Epithelial cell of prostate (primary cell): ENCODE measurements at places on chromosomes 7 and 10.

DNA sequence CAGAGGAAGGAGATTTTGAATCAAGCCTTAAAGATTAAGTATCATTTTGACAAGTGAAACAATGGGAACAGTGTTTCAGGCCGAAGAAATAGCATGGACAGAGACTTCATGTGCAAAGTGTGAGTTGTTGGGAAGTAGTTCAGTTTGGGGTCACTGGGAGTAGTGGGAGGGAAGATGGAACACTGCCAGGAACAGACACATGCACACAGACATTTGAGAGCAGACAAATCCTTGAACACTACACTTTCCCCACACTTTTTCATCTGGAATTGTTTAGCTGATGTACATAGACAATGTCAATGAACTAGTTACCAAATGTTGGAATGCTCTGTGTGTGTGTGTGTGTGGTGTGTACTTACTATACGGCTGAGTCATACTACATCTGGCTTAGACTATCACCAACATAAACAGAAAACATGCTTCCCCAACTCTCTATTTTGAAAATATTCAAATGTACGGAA is 52.4 kb upstream of the LRRC17 start:
- DNase-seq: no peak

- DNase-seq: peak; percentile 34
These were observed 173.9 kb upstream of the GRM3 start for GRCh38 chr7:86469680-86470295.

DNA sequence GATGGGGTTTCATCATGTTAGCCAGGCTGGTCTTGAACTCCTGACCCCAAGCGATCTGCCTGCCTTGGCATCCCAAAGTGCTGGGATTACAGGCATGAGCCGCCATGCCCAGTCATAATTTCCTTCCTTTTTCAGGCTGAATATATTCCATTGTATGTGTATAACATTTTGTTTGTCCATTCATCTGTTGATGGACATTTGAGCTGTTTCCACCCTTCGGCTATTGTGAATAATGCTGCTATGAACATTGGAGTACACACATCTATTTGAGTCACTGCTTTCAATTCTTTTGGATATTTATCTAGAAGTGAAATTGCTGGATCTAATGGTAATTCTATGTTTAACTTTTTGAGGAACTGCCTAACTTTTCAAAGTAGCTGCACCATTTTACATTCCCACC is 34.6 kb downstream of the TLX1 start:
- DNase-seq: no peak

DNA sequence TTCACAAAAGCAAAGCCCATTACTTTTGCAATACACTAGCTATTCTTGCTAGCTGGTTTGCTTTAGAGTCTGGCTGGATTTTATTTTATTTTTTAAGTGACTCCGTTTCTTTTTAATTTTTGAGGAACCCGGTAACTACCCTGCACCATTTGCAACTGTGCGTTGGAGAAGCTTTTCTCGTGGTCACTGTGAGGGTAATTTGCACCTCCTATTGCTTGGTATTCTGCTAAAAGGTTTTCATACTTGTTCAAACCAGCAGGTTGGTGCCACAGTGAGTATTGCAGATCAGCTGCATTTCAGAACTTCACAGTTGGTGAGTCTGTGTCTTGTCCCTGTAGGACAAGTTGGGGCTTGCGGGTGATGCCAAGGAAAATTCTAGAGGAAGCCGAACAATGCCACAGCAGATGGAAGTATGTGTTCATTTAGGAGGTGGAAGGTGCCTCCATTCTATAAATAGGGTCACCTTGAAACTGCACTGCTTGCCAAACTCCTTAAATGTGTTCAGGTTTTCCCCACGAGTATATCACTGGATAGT is 3.9 kb upstream of the NMT2 start:
- peak; percentile 50 for DNase-seq

- DNase-seq: no peak
These were observed 55.9 kb downstream of the ELFN1 start for GRCh38 chr7:1725766-1726630.

DNA sequence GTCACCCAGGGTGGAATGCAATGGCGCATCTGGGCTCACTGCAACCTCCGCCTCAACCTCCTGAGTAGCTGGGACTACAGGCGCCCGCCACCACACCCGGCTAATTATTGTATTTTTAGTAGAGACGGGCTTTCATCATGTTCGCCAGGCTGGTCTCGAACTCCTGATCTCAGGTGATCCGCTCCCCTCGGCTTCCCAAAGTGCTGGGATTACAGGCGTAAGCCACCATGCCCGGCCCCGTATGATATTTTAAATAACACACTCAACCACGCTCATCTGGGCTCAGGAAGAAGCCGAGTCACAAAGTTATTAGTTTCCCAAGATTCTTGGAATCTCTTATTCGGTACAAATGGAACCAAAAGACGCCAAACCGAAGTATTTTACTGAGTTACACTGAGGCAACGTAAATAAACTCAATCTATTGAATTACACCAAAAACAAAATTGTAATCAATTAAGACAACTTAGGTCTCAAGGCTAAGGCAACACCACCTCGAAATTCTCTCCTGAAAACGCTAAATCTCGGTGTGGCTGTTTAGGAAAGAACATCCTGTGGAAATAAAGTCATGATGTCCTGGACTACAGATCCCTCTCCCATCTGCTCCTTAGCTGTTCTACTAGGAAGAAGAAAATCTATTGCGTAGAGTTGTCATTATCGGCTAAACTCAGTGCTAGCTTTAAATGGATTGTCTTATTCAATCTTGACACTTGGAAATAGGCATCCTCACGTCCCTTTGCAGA is 910 bp downstream of the ARHGAP19 start:
- DNase-seq: no peak

DNA sequence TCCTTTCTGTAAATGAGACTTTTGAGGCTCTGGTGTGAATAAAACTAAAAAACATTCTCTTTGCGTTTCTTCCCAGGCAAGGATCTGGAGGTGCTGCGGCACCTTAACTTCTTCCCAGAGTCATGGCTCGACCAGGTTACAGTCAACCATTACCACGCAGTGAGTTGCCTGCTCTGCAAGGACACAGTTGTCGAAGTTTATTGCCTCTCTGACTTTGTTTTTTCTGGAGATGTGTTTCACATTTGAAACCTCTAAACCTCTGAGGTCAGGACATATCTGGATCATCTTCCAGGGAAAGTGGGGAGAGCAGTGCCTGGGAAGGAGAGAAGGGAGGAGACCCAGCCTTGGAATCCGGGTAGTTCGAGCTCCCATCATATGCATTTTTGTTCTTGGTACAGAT is 43.4 kb upstream of the PLEKHA1 start:
- no peak for DNase-seq

- DNase-seq: no peak
These were observed 488.3 kb downstream of the TNS3 start for GRCh38 chr7:47093320-47094234.

DNA sequence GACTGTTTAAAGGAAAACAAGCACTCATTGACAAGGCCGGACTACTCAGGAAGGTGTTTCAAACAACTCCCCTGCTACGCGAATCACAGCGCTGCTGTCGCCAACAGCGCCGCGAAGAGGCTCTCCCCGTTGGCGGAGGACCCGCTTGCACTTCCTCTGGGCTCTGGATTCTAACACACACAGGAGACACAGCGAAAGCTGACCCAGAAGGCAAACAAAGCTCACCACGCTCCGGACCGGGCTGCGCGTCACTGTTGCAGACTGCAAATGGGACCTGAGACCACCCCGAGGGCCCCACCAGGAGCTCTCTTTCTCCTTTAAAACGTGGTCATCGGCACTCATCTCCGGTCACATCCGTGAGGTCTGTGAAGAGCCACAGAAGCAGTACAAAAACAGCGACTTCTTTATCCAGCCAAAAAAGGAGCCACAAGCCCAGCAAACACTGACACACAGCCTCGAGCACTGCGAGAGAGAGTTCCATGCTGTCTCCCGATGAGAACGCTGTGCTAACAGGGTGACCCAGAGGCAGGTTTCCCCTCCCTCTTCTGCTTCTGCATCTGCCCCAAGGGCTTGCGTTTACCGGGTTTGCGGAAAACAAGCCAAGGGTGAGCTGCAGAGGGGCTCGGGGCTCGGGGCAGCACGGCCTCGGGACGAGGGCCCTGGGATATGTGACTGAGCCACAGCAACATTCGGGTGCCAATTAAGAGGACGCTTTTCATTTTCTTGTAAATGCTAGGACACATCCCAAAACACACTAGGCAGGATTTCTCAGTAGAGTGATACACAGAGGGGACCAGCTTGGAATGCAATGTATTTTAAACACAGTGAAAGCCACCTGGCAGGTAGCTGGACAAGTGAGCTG is 41.3 kb downstream of the AMZ1 start:
- DNase-seq: no peak

DNA sequence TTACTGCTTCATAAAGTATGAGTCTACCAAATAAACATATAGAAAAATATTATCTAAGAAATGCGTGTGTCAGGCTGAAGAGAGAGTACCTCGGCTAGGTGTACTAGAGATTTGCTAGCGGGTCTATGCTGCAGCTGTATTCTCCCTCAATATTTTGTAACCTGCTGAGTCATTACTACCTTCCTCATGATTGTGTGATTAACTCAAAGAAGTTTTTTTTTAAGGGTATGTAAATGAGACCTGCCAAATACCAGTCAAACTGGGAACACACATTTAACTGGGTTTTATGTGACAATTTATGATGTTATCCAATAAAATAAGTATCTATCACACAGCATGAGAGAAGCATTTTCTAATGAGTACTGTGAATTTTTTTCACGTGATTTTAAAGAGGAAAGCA is 180.4 kb downstream of the RNF133 start:
- peak; percentile 6 for DNase-seq

DNA sequence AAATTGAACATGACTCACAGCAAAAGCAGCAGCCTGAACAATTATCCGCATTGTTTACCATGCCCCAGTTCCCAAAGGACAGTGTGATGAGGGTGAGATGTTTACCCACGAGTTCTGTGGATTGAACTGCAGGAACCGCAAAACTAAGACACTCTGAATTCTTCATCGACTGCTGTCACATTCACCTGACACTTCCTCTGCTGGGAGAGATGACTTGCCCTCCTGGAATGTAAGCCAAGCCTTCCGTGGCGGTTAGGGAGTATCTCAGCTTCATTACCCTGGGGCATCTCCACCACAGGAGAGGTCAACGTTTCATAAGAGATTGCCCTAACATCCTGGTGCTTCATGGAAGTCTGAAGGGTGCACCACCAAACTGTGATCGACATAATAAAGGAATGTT is 374.6 kb upstream of the ADARB2 start:
- DNase-seq: peak; percentile 58

- DNase-seq: no peak
These were observed 58.6 kb downstream of the COL13A1 start for GRCh38 chr10:69860271-69860670.

DNA sequence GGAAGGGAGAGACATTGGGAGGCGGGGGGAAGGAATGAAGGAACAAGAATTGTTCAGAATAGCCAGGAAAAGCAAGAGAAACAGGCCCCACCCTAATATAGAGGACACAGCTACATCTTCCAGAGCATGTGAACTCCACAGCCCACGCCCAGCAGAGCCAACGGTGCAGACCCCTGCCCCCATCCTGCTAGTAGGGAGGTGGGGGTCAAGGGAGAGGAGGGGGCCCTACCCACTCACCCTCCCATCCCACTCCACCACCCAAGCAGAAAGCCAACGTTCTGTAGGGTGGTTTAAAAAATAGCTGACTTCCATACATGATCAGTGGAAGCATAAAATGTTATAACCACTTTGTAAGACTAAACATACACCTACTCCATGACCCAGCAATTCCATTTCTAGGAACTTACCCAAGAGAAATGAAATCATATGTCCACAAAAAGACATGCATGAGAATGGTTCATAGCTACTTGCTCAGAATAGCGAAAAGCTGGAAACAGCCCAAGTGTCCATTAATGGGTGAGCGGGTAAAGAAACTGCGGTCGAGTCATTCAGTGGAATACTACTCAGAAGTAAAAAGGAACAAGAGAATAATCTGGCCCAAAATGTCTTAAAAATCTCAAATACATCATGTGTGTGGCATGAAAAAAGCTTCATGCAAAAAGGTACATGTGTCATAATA is 31.8 kb downstream of the CTBP2 start:
- no peak for DNase-seq

DNA sequence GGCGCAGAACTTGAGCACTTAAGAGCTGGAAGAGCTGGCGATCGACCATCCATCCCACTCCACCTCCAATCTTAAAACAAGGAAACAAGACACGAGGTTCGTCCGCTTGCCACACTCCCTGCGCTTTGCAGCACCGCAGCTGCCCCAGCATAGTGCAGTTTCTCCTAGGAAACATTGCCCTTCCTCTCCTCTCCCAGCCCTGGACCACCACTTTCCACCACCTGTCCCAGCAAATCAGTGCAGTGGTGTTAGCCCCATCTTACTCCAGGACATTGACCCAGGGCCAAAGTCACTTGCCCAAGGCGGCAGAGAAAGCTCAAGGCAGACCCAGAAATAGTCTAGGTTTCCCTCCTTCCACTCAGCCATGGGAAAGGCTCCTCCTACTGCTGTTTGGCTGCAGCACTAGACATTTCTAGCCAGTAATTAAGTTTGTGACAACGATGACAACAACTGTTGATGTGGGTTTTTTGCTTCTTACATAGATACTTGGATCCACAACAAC is 1.5 kb upstream of the PARD3 start:
- no peak for DNase-seq

DNA sequence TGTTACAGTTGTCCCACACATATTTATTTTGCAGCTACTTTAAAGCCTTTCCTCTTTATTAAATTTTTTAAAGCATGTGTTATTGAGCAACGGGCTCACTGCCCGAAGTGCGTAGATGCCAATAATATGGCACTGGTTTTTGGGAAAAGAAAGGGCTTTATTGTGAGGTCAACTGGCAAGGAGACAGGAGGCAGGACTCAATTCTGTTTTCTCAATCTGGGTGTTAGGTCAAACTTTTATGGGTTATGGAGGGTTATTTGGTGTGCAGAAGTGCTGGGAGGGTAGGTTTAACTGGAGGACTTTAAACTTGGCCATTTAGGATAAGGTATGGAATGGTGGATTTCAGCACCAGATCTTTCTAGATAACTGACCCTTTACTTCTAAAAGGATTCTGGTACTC is 183.6 kb downstream of the LRRC4 start:
- no peak for DNase-seq

DNA sequence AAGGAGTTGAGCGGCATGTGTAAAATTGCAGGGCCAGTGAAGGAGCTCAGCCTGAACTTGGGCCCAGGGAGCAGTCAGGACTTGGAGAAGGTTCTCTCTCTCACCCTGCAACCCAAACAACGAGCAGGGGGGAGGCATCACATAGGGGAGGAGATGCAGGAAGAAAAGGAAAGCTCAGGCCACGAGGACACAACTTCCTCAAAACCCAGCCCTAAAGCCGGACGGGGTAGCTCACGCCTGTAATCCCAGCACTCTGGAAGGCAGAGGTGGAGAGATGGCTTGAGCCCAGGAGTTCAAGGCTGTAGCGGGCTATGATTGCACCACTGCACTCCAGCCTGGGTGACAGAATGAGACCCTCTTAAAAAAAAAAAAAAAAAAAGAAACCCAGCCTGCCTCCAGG is 629.1 kb downstream of the PARD3 start:
- DNase-seq: no peak

- DNase-seq: peak; percentile 8
These were observed 36.0 kb downstream of the R3HCC1L start for GRCh38 chr10:98170249-98171117.

- DNase-seq: no peak
These were observed 4.8 kb upstream of the TRDMT1 start for GRCh38 chr10:17206210-17206709.
